ENCODE measurements at places on chromosomes 13 and 19.

GRCh38 chr19:30358319-30358718 is 13.9 kb upstream of the ZNF536 start:
- DNase-seq: no peak

DNA sequence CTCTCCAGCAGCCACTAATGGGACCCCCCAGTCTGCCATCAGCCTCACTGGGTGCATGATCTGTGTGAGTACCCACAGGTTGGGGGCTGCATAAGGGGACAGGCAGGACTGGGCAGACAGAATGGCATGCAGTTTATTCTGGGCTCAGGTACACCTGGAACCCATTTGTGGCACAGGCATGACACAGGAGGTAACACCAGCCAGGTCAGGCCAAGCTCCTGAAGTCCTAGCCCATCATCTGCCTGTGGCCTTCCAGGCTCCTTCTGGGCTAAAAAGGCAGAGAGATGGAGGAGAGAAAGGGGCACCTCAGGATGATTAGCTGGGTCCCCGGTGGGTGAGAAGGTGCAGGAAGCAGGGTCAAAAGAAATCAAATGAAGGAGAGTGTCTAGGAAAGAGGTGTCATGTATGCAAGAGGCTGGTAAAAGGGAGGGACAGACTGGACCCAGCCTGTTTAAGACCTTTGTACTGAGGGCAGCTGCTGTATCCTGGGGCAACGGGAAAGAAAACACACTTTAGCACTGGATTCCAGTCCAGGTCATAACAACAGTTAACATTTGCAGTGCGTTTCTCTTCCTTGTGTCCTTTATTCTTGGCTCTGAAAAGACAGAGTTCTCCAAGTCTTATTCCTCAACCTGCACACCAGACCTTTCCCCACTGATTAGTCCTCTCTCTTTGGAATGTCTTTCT is 20.2 kb upstream of the DGKH start:
- no peak for DNase-seq

- DNase-seq: no peak
Measured at GRCh38 chr19:33316541-33317264, 14.4 kb upstream of the CEBPA start.

DNA sequence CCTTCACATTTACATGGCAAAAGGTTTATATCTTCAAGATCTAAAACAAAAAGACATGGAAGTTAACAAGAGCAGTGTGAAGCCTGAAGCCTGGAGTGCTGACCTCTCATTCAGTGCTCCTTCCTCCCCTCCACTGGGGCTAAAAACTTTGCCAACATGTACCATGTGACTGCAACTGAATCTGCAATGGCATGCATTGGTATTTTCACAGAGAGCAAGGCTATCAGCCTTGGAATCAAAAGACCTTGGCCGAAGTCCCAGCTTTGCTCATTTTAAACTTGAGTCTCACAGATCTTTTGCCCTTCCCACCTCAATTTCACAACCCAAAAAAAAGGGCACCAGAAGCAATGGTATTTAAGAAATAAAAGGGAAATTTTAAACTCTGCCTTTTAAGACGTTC is 325.1 kb downstream of the DCT start:
- no peak for DNase-seq

GRCh38 chr19:55398200-55398925 is 9.2 kb downstream of the UBE2S start:
- no peak for DNase-seq

DNA sequence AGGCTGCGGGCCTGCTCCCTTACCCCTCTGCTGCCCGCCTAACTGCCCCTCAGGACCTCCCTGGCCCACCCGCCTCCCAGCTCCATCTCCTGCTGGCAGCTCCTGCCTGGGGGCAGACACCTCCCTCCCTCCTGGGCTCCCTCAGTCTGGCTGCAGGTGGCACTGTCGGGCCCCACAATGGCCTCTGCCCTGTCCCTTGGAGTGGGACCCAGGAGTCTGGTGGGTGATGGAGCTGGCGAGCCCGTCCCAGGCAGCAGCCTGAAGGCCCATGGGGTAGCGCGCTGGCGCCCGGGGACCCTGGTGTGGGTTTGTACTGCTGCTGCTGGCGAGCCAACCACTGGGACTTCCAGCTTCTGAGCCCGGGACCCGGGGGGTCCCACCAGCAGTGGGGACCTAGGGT is 83.6 kb downstream of the KDM4B start:
- DNase-seq: no peak

- DNase-seq: no peak
Measured at GRCh38 chr13:113655346-113656002, 2.5 kb downstream of the ATP4B start.

- no peak for DNase-seq
Measured at GRCh38 chr19:34731019-34731829, 2.8 kb upstream of the ZNF181 start.

DNA sequence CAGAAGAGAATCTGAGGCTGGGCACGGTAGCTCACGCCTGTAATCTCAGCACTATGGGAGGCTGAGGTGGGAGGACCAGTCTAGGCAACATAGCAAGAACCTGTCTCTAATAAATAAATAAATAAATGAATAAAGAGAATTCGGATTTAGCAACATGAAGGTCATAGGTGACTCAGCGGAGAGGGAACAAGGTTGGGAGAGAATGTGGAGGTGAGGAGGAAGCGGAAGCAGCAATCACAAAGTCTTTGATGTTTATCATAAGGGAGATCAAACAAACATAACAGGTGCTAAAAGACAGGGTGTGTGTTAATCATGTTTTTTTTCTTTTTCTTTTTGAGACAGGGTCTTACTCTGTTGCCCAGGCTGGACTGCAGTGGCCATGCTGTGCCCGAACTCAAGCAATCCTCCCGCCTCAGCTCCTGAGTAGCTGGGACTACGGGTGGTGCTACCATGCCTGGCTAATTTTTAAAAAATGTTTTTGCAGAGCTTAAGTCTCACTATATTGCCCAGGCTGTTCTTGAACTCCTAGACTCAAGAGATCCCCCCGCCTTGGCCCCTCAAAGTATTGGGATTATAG is 16.3 kb downstream of the PBX4 start:
- peak; percentile 69 for DNase-seq

GRCh38 chr13:49756263-49756662 is 36.2 kb downstream of the KPNA3 start:
- DNase-seq: no peak

- DNase-seq: no peak
Measured at GRCh38 chr19:50435221-50435620, 2.5 kb downstream of the MYBPC2 start.

DNA sequence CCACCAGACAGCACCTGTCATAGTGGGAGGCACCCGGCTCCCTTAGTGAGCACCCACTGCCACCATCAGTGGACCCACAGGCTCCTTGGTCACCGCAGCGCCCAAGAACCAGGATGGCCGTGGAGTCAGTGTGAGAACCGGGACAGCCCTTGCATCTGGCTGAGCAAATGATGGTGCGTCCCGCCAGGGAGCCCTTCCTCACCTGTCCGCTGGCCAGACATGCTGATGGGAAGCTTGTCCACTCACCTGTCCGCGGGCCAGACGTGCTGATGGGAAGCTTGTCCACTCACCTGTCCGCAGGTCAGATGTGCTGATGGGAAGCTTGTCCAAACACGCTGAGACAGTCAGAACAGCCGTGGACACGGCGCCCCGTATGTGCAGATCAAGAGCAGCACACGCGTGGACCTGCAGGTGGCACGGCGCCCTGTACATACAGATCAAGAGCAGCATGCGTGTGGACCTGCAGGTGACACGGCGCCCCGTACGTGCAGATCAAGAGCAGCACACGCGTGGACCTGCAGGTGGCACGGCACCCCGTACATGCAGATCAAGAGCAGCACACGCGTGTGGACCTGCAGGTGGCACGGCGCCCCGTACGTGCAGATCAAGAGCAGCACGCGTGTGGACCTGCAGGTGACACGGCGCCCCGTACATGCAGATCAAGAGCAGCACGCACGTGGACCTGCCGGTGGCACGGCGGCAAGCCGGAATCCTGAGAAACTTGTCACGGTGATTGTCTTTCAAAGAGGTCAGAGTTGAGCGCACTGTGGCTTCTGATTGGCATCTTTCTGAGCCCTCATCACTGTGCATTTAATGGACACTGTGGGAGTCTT is 40.7 kb upstream of the DCUN1D2 start:
- no peak for DNase-seq

DNA sequence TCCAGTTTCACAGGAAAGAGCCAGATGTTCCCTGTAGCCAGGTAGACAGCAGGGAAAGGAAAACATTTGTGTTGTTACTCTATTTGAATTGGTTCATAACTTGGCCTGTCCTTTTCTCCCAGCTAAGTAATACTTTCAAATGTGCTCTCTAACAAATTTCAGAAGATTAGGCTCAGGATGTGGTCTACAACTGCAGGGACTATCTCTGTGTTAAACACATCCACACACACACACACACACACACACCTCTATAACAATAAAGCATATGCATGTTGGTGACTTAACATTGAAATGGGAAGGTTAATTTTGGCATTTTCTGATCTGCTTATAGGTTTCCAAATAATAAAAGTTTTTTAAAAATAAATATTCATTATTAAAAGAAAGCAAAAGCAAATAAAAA is 316.0 kb upstream of the ARGLU1 start:
- no peak for DNase-seq

- no peak for DNase-seq
Measured at GRCh38 chr19:31231237-31231636, 118.0 kb downstream of the TSHZ3 start.

DNA sequence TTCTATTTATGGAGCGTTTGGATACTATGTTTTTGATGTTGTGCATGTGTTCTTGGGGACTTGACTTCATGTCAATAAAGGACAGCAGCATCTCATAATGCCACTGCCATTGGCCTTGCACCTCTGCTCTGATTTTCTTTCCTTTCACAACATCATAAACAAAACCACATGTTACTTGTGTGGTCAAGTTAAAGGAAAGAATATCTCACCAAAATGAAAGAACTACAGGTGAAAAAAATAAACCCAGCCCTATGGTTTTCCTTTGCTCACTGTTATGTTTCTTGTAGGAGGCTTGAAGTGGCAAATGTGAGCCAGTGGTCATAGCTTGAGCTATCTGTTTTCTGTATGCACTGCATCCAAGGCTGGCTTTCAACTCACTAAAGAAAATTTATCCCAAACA is 240.4 kb downstream of the KCNRG start:
- peak; percentile 37 for DNase-seq

GRCh38 chr13:113663934-113664333 is 3.1 kb upstream of the GRK1 start:
- no peak for DNase-seq

DNA sequence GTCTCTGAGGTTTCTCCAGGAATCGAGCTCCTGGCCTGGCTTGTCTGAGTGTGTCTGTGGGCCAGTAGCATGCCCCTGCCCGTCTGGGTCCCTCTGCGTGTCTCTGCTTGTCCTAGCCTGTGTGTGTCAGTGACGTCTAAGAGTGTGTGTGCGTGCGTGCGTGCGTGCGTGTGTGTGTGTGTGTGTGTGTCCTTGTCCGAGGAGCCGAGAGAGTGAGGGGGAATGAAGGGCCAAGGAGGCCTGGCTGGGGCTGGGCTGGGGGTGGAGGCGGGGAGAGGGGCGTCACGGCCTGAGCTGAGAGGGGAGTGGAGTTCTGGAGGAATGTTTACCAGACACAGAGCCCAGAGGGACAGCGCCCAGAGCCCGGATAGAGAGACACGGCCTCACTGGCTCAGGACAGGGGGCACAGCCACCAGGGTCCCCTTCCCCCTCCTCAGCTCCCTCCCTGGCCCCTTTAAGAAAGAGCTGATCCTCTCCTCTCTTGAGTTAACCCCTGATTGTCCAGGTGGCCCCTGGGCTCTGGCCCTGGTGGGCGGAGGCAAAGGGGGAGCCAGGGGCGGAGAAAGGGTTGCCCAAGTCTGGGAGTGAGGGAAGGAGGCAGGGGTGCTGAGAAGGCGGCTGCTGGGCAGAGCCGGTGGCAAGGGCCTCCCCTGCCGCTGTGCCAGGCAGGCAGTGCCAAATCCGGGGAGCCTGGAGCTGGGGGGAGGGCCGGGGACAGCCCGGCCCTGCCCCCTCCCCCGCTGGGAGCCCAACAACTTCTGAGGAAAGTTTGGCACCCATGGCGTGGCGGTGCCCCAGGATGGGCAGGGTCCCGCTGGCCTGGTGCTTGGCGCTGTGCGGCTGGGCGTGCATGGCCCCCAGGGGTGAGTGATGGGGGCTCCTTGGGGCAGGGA is at the start of gene AXL:
Gene AXL, plus strand, starts transcription at position 609 of the 893 bp plus-strand sequence. Its CDS starts 170 bp downstream, at position 779.
- no peak for DNase-seq

DNA sequence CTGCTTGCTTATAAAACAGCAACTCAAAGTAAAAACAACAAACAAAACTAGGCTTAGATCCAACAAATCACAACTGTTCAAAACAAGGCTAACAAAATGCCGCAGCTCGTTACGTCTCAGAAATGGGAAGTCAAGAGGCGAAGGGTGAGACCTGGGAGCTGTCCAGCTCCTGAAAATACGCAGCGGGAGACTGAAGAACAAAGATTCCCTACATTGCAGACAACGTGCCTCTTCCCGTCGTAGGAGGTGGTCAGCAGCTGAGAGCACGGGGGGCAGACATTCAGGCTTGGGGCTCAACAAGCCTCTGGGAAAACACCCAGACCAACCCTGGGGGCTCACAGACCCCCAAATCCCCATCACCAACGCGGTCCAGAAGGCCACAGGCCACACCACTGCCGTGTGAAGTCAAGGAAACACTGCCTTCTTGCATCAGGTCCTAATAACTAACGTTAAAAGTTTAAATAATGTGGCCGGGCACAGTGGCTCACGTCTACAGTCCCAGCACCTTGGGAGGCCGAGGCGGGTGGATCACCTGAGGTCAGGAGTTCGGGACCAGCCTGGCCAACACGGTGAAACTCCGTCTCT is 13.5 kb downstream of the PLPP2 start:
- no peak for DNase-seq

GRCh38 chr19:38806371-38806770 is 6.4 kb downstream of the LGALS4 start:
- DNase-seq: no peak

GRCh38 chr13:23268441-23268840 is 87.7 kb downstream of the SGCG start:
- DNase-seq: no peak

GRCh38 chr13:76885203-76886004 is 801 bp downstream of the KCTD12 start:
- peak; percentile 48 for DNase-seq

GRCh38 chr19:40571005-40571318 is 5.7 kb upstream of the SHKBP1 start:
- DNase-seq: no peak

DNA sequence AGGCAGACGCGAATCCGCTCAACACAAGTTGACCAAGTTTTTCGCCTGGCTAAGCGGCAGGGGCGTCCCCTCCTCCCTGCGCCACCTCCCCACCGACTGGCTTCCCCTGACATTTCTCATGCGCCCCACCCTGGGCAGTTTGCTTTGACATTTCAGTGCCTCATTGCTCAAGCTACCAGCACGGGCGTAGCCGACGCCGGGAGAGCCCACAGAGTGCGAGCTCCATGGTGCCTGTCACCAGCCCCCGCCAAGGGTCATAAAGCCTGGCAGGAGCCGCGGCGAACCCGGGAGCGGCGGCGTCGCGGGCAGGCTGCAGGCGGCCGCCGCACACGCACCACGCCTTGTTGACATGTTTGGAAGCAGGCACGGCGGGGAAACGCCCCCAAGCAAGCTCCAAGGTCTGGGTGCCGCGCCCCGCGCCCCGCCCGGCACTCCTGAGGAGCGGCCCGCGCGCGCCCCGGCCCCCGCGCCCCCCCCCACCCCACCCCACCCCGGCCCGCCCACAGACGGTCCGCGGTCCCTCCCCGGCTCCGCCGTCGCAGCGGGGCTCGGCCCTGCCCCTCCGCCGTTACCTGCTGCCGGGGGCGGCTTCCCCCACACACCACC is 601 bp downstream of the FBXL3 start:
- peak; percentile 79 for DNase-seq

- DNase-seq: no peak
Measured at GRCh38 chr19:48896191-48896720, 2.3 kb downstream of the TULP2 start.

All from CD4-positive, alpha-beta T cell treated with Interleukin-15 for 4 hours (primary cell).